NCI-H1930 (cell line): ENCODE measurements at places on chromosomes 1 and 21.

- no peak for DNase-seq
These were observed 19.9 kb downstream of the VPS13D start for GRCh38 chr1:12249748-12250147.

DNA sequence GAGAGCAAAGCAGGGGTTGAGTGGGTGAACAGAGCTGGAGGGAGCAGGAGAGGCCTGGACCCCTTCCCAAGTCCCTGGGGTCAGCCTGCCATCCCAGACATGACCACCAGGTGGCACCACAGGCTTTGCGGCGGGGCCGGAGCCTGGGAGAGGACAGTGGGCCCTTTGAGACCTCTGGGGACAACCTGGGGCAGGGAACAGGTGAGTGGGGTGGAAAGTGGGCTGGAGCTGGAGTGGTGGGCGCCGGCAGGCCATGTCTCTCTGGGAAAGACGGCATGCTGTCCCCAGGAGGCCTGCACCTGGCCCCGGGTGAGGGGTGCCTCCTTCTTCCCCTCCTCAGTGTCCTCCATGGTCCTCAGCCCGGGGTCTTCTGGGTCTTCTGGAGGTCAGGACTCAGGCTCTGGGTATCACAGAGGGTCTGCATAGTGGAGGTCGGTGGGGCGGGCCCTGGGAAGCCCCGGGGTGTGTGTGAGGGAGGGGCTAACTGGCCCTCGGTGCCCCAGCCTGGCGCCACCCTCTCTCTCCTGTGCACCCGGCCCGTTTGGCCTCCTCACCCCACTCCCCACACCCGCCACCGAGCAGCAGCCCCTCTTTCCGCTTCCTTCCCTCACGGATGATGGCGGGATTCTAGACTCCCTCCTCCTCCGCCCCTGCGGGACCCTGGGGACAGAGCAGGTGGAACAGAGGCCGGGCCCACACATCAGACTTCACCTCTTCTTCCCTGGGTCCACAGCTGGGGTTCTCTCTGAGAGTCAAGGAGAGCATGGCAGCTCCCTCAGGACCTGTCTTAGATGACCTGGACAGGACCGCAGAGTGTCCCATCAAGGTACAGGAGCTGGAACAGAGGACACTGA, 28.5 kb upstream of the PKP1 start:
- peak; percentile 37 for DNase-seq

DNA sequence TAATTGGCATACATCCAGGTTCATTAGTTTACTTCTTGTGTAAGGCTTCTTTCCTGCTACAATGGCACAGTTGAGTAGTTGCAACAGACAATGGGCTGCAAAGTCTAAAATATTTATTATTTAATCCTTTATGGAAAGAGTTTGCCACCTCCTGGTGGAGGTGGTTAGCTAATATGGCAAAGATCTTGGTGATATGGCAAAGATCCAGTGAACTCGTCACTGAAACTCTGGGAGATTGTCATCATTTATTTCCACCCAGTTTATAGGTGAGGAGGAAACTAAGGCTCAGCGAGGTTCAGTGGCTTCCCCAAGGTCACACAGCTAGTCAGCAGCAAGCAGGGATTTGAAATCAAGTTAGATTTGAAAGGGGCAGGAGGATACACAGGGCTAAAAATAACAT, 16.1 kb upstream of the IFFO2 start:
- DNase-seq: no peak

GRCh38 chr1:21956720-21957552, 19.8 kb upstream of the HSPG2 start:
- no peak for DNase-seq

- no peak for DNase-seq
These were observed 5.1 kb downstream of the AGRN start for GRCh38 chr1:1024771-1025699.

DNA sequence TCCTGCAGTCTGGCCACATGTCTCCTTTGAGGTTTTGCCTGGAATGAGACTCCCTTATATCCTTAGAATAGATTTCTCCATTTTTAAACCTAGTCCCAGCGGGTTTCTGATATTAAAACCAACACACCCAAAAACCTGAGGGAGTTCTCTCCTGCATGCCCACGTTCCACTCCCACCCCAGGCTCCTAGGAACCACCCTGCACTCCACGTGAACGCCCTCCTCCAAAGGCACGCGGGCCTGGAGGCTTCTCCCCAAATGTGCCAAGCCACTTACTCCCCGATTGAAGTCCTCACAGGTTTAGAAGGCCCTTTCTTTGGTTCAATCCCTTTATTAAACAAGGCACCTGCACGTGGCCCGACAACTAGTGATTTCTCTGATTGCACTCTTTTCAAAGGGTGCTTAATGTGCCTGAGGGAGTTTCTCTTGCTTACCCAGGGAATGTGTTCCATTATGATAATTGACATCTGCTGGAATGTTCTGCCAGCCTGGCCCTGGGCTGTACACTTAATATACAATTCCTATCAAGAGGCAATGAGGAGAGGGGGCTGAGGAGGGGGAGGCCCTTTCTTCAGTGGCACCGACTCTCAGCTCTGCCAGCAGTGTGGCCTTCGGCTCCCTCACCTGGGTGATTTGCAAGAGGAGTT, 104.3 kb upstream of the ADAR start:
- no peak for DNase-seq

DNA sequence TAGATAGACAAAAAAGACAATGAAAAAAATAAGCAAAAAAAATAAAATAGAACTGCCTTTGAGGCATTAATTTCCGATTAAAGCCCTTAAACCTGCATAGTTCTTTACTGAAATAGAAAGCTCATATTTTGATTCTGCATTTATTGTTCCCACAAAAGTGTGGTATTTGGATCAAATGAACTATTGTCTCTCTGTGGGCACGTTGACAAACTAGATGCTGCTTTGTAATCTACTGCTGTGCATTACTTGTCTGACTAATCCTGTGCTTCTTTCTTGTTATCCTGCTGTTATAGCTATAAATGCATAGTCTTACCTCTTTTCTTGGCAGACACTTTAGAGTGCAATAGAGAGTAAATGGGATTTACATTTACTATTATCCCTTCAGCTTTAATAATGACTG, 31.4 kb upstream of the SLC35D1 start:
- no peak for DNase-seq

DNA sequence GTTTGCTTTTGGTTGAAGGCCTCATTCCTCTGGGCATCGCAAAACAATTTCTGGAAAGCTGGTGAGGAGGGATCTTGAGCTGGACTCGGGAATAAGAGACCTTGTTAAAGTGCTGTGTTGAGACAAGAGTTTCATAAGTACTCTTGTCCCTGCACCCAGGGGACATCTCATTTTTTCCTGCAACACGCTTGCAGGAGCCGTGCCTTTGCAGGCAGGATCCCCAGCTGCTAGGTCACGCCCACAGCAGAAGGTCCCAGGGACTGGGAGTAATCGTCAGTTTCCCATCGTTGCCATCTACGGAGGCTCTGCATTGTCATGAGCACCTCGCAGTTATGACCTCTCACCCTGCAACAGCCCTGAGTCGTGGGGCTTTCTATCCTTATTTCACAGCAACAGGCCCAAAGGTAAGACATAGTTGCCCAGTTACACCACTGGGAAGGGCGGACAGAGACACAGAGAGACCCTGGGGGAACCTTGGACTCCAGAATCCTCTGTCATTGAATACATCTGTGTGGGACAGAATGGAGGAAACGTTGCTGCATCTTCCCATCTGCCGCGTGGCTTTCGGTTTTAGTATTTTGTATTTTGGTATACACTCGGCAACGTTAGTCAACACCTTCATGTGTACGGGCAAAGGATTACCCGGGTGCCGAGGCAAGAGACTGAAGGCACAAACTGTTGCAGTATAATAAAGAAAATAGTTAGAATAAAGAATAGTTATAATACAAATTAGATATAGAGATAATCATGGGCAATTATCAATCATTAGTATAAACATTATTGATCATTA, 60.4 kb upstream of the DMRTB1 start:
- no peak for DNase-seq

- DNase-seq: peak; percentile 15
These were observed 24.9 kb downstream of the LDLRAP1 start for GRCh38 chr1:25568090-25568833.

GRCh38 chr1:181664543-181664942, 181.2 kb downstream of the CACNA1E start:
- DNase-seq: no peak

DNA sequence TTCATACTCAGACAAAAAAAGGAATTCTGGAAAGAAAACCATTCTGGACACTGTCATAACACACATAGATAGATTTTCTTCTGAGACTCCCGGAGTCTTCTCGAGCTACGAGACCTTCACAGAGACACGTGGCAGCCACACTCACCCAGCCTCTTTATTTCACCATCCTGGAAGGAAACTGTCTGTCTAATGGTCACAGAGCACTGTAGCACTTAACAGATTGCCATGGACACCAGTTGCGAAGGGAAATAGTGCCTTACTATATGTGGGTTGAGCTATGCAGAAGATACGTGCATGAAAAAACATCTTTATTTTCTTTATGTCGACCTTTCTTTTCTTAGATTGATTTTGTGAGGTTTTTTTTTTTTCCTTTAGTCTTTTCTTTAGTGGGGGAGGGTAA, 57.9 kb downstream of the ZP4 start:
- DNase-seq: no peak

- no peak for DNase-seq
These were observed 36.5 kb downstream of the RIPK4 start for GRCh38 chr21:41730367-41730765.

GRCh38 chr1:106037526-106037925, 1018.9 kb upstream of the PRMT6 start:
- DNase-seq: no peak

DNA sequence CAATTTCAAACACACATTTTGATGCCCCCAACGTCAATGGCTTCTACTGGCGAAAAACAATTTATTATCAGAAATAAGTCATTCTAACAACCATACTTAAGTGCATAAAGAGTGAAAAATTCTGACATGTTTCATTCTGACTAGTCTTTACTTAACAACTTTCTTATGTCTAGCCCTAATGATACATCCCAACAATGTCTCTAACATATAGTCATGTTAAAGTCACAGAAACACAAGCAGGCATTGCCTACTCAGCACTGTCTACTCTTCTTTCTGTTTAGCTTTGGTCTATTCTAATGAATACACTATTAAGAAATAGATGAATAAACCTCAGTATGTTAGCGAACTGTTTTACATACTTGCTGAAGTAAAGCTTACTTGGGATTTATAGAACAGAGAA, 105.8 kb upstream of the DUSP10 start:
- DNase-seq: no peak
